ENCODE measurements at places on chromosomes 6 and 20. TPM values are rescaled to one million over a fixed set of nuclear protein-coding genes. Genes with fewer than 3 reads are reported as not detected.

DNA sequence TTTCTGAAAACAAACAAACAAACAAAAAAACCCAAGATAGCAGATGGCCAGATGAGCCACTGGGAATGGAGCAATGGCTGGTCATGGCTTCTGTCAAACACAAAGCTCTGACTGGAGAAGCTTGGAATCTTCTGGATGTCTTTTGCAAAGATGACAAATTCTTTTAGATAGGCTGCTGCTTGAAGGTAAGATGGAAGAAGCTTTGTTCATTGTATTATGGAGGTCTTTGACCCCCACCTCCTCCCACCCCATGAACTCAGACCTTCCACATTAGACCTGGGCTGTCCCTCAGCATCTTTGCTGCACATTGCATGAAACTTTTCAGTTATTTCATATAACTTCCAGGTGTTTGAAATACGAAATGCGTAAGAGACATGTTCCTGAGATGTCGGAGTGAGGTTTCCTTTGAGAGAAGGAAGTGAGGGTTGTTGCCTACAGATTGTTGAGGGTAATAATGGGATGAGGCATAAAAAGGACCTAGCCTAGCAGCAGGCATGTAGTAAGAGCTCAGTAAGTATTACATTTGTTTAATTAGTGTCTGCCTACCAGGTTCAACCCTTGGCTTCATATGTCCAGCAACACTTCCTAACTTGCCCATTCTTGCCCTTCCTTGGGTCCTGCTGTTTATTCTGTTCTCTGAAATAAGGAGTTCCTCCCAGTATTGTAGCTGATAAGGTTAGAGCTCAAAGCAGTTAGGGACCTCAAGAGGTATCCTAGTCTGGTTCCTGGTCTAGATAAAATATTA, 51.4 kb upstream of the IER3 start:
- H3K27me3 ChIP-seq: no peaks in the 10 kb centered on the region
- H3K4me1 ChIP-seq: peaks cover 45% of the 10 kb centered on the region
- no peak for DNase-seq
- peaks cover 14% of the 10 kb centered on the region for H3K36me3 ChIP-seq
- H3K27ac ChIP-seq: no peak overlapping the region

- no peaks in the 10 kb centered on the region for H3K36me3 ChIP-seq
- no peaks in the 10 kb centered on the region for H3K4me1 ChIP-seq
- no peak for DNase-seq
Observed at GRCh38 chr6:108492131-108492766, 68.5 kb upstream of the FOXO3 start.

DNA sequence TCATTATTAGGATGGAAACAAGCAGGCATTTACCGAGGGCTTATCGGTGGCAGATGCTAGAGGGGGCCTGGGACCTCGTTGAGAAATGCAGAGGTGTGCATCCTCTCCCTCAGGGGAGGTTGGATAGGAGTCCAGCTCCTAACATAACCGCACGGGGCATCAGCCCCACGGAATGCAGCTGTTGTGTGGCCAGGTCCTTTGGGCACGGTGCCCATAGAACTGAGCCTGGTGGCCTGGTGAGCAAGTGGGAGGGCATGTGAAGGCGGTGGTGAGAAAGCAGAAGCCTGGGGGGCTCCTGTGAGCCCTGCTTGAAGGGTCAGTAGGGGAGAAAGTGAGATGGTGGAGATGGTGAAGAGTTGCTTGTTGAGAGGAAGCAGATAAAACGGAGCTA, 143.7 kb downstream of the CDH26 start:
- no peak overlapping the region for H3K27ac ChIP-seq
- H3K4me3 ChIP-seq: no peak overlapping the region
- DNase-seq: no peak
- peaks cover 6% of the 10 kb centered on the region for H3K4me1 ChIP-seq
- no peaks in the 10 kb centered on the region for H3K36me3 ChIP-seq

GRCh38 chr6:26022132-26022472, 59.5 kb downstream of the TRIM38 start:
- H3K27me3 ChIP-seq: no peaks in the 10 kb centered on the region
- H3K27ac ChIP-seq: peak overlapping the region; percentile 100
- peaks cover 45% of the 10 kb centered on the region for H3K4me1 ChIP-seq
- DNase-seq: peak; percentile 66

The ZSCAN23 gene
- total RNA-seq: 2.9 TPM

The SERINC1 gene
- total RNA-seq: 35.2 TPM

- H3K36me3 ChIP-seq: no peaks in the 10 kb centered on the region
- no peak overlapping the region for H3K4me3 ChIP-seq
- H3K27me3 ChIP-seq: no peaks in the 10 kb centered on the region
Observed at GRCh38 chr6:148693882-148694484, 52.8 kb upstream of the UST start.

The TRAPPC3L gene
- not detected for total RNA-seq

The TFAP2D gene
- not detected for total RNA-seq

GRCh38 chr6:139730340-139730974, 356.0 kb upstream of the CITED2 start:
- H3K36me3 ChIP-seq: no peaks in the 10 kb centered on the region
- DNase-seq: no peak
- no peak overlapping the region for H3K4me3 ChIP-seq
- no peak overlapping the region for H3K27ac ChIP-seq

GRCh38 chr20:5524896-5525295, 208.1 kb upstream of the PROKR2 start:
- no peak overlapping the region for H3K4me3 ChIP-seq
- H3K36me3 ChIP-seq: no peaks in the 10 kb centered on the region
- no peak overlapping the region for H3K27ac ChIP-seq
- no peak for DNase-seq

- H3K27ac ChIP-seq: no peak overlapping the region
- no peaks in the 10 kb centered on the region for H3K27me3 ChIP-seq
- no peak overlapping the region for H3K4me3 ChIP-seq
- no peaks in the 10 kb centered on the region for H3K4me1 ChIP-seq
- DNase-seq: no peak
- H3K36me3 ChIP-seq: no peaks in the 10 kb centered on the region
Observed at GRCh38 chr6:105850261-105851112, 235.6 kb upstream of the PRDM1 start.

DNA sequence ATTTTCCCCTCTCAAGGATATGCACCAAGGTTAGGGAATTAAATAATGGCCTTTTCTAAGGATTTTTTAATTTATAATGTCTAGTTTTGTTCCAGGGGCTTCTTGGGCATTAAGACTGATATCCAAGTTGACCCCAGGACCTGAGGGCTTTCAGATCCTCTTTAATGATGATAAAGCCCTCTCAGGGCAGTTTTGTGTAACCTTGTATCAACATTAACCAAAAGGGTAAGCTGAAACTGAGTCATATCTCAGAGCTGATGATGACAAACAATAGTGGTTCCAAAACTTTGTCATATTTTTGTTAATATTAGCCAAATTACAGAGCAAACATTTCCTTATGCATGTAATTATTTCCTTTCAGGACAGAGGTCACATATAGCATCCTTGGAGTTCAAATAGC, 309.4 kb upstream of the MAN1A1 start:
- no peak overlapping the region for H3K27ac ChIP-seq
- no peaks in the 10 kb centered on the region for H3K4me1 ChIP-seq
- H3K4me3 ChIP-seq: no peak overlapping the region
- H3K36me3 ChIP-seq: no peaks in the 10 kb centered on the region
- no peaks in the 10 kb centered on the region for H3K27me3 ChIP-seq
- no peak for DNase-seq

GRCh38 chr6:129104131-129104530, 221.2 kb downstream of the LAMA2 start:
- DNase-seq: no peak
- no peaks in the 10 kb centered on the region for H3K4me1 ChIP-seq
- no peak overlapping the region for H3K4me3 ChIP-seq
- H3K27me3 ChIP-seq: peaks cover 4% of the 10 kb centered on the region
- no peak overlapping the region for H3K27ac ChIP-seq
- H3K36me3 ChIP-seq: no peaks in the 10 kb centered on the region

DNA sequence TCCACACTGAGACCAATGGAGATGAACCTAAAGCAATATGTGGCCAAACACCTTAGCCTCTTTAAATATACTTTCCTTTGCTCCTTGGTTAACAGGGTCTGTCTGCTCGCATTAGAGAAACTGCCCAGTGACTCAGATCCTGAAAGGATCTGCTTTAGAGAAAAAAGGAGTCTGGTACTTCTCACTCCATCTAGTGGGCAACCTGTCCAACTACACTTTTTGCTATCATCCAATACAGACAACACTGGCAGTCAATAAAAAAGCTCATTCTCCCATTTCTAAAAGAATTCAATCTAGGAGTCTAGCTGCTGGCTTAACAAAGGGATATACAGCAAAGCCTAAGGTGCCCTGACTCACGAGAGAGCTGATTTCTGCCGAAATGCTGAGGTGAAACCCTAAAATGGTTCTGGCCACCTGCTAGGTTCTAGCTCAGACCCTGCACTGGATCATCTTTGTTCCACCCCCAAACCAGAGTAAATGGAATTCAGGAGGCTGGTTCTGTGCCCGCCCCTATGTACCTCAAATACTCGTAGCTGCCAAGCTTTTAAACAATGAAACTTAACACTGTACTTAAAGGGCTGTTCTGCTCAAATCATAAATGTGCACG, 11.5 kb downstream of the GNL1 start:
- H3K4me3 ChIP-seq: no peak overlapping the region
- peaks cover 26% of the 10 kb centered on the region for H3K36me3 ChIP-seq
- H3K4me1 ChIP-seq: peaks cover 33% of the 10 kb centered on the region

The FAM162B gene
- not detected for total RNA-seq

DNA sequence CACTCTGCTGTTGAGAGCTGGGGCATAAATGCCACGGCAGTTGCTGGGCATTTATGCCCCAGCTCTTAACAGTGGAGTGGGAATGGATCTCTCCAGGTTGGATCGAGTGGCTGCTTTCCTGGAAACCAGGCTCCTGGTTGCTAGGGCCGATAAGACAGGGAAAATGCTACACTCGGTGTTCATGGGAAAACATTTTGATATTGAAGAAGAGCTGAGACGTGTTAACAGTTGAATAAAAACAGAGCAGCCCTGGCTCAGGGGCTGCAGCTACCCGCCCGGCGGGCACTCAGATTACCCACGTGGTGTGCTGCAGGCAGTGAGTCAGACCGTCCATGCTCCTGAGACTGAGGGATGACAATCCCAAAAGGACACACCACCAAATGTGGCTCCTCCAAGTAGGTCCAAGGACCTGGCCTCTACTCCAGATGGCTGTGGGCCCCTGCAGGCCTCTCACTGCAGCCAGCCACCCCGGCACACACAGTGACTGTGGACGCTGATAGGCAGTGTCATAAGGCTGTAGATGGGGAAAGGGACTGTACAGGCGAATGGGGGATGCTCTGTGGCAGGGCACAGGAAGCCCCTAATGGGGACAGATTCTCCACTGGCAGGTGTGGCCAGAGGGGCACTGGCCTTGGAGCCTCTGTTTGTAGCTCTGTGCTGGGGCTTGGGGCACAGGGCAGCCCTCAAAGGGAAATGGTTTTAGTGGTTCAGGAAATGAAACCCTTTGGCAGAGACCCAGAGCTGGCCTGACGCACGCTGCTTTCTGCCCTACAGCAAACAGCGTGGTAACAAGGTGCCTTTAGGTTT, 237.8 kb downstream of the LY86 start:
- peaks cover 9% of the 10 kb centered on the region for H3K27me3 ChIP-seq
- DNase-seq: no peak
- no peaks in the 10 kb centered on the region for H3K4me1 ChIP-seq
- no peaks in the 10 kb centered on the region for H3K36me3 ChIP-seq
- no peak overlapping the region for H3K4me3 ChIP-seq
- H3K27ac ChIP-seq: no peak overlapping the region

- no peak within 1 kb of the TSS for H3K4me3 ChIP-seq
- H3K4me1 ChIP-seq: peaks cover 41% of the 10 kb centered on the region
Observed at GRCh38 chr6:118548136-118548535, at the start of gene PLN. PLN (plus strand) TSS chr6:118548296; CDS start chr6:118558922, 10,626 bp downstream.

DNA sequence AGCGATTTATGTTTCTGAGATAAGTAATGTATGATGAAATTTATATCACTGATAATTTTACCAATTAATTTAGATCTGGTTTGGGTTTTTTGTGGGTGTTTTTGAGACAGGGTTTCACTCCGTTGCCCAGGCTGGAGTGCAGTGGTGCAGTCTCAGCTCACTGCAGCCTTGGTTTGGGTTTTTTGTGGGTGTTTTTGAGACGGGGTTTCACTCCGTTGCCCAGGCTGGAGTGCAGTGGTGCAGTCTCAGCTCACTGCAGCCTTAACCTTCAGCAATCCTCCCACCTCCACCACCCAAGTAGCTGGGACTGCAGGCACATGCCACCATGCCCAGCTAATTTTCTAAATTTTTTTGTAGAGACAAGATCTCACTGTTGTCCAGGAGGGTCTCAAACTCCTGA, 13.0 kb downstream of the MRS2 start:
- H3K27ac ChIP-seq: no peak overlapping the region
- no peak overlapping the region for H3K4me3 ChIP-seq
- no peak for DNase-seq
- no peaks in the 10 kb centered on the region for H3K27me3 ChIP-seq
- peaks cover 39% of the 10 kb centered on the region for H3K36me3 ChIP-seq

GRCh38 chr20:35660122-35660937, 4.4 kb downstream of the CPNE1 start:
- DNase-seq: peak; percentile 68
- peak overlapping the region; percentile 100 for H3K27ac ChIP-seq
- H3K4me3 ChIP-seq: peak overlapping the region; percentile 80
- H3K27me3 ChIP-seq: no peaks in the 10 kb centered on the region
- H3K4me1 ChIP-seq: peaks cover 68% of the 10 kb centered on the region

The RNF182 gene
- total RNA-seq: not detected

- DNase-seq: no peak
- H3K4me3 ChIP-seq: no peak overlapping the region
- no peak overlapping the region for H3K27ac ChIP-seq
- H3K27me3 ChIP-seq: peaks cover 11% of the 10 kb centered on the region
- H3K36me3 ChIP-seq: no peaks in the 10 kb centered on the region
Observed at GRCh38 chr6:88490908-88491264, 324.7 kb upstream of the CNR1 start.

GRCh38 chr20:4961746-4962145, 39.6 kb downstream of the SLC23A2 start:
- no peak overlapping the region for H3K4me3 ChIP-seq
- DNase-seq: peak; percentile 38
- peaks cover 28% of the 10 kb centered on the region for H3K4me1 ChIP-seq
- no peaks in the 10 kb centered on the region for H3K27me3 ChIP-seq
- H3K27ac ChIP-seq: peak overlapping the region; percentile 93
- H3K36me3 ChIP-seq: peaks cover 5% of the 10 kb centered on the region

The ULBP3 gene
- total RNA-seq: 0.77 TPM

- H3K27ac ChIP-seq: no peak overlapping the region
- no peaks in the 10 kb centered on the region for H3K36me3 ChIP-seq
- no peak overlapping the region for H3K4me3 ChIP-seq
- no peak for DNase-seq
- no peaks in the 10 kb centered on the region for H3K4me1 ChIP-seq
Observed at GRCh38 chr20:53522696-53523095, 70.9 kb downstream of the ZNF217 start.
